Progenitor cell of endocrine pancreas (in vitro differentiated cells): ENCODE measurements at places on chromosomes 4 and X. TPM values are rescaled to one million over a fixed set of nuclear protein-coding genes. Genes with fewer than 3 reads are reported as not detected.

POF1B gene
- 0.36 and 0.73 TPM in 2 replicates for total RNA-seq

F8A2 gene
- total RNA-seq: not detected in 2 replicates

- no peak overlapping the region for H3K4me3 ChIP-seq
- no peaks in the 10 kb centered on the region for H3K36me3 ChIP-seq
- no peaks in the 10 kb centered on the region for H3K27me3 ChIP-seq
- H3K27ac ChIP-seq: no peak overlapping the region
- H3K4me1 ChIP-seq: no peaks in the 10 kb centered on the region
- no peak for DNase-seq
Observed at GRCh38 chrX:96440941-96441340, 243.7 kb upstream of the DIAPH2 start.

GRCh38 chr4:68271851-68272357 is 26.4 kb upstream of the TMPRSS11B start:
- peaks cover 16% of the 10 kb centered on the region for H3K4me1 ChIP-seq
- H3K36me3 ChIP-seq: peaks cover 7% of the 10 kb centered on the region
- peak overlapping the region; percentile 75 for H3K4me3 ChIP-seq
- DNase-seq: no peak
- no peaks in the 10 kb centered on the region for H3K27me3 ChIP-seq

- H3K4me3 ChIP-seq: no peak overlapping the region
- peaks cover 8% of the 10 kb centered on the region for H3K36me3 ChIP-seq
- DNase-seq: no peak
- H3K27ac ChIP-seq: no peak overlapping the region
Observed at GRCh38 chr4:6889736-6890324, 19.8 kb upstream of the TBC1D14 start.

GRCh38 chrX:4935846-4936245 is 1222.4 kb upstream of the PRKX start:
- H3K27ac ChIP-seq: no peak overlapping the region
- no peaks in the 10 kb centered on the region for H3K27me3 ChIP-seq
- no peak overlapping the region for H3K4me3 ChIP-seq
- H3K4me1 ChIP-seq: peaks cover 7% of the 10 kb centered on the region

GRCh38 chrX:152588206-152588605 is 49.5 kb upstream of the GABRQ start:
- no peak overlapping the region for H3K27ac ChIP-seq
- DNase-seq: no peak
- H3K36me3 ChIP-seq: no peaks in the 10 kb centered on the region
